ENCODE measurements at places on chromosomes 3 and 15.

GRCh38 chr3:67176396-67176795 lies 178.3 kb downstream of the KBTBD8 start:
- DNase-seq = no peak

GRCh38 chr3:9008550-9009255 lies 45.4 kb upstream of the RAD18 start:
- DNase-seq = peak; percentile 84

DNA sequence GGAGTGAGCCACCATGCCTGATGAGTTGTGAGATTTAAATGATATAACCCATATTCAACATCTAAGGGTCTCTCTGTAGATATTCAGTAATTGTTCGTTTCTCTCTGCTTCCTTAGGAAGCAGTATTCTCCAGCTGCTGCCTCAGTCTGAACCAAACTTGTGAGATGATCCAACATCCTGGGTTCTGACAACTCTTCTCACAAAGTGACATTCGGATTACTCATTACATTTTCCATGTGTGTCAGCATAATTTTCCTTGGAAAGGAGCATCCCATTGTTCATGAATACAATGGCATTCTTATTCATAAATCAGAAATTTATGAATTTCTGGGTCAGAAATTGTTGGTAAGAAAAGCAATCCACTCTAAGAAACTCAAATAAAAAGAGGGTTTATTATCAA lies 15.0 kb upstream of the SEC22A start:
- no peak for DNase-seq

- DNase-seq = no peak
Observed at GRCh38 chr3:177306252-177306651, 109.0 kb upstream of the TBL1XR1 start.

DNA sequence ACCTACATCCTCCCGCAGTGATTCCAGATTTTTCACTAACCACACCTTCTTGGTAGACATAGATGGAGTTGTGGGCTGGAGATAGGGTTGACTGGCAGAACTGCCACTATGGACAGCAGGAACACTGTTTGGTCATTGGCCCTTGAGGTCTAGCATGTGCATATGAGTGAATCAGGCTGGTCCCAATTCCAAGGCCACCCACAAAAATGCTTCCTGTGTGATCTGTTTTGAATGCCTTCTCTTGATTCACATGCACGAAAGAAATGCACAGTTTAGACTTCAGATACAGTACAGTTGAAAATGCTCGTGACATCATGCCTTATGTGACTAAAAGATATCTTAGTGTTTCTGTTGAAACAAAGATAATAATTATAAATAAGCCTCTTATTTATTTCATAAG lies 285.8 kb upstream of the SEMA6D start:
- DNase-seq = peak; percentile 87

- no peak for DNase-seq
Observed at GRCh38 chr15:101480613-101481380, 8.7 kb downstream of the PCSK6 start.

DNA sequence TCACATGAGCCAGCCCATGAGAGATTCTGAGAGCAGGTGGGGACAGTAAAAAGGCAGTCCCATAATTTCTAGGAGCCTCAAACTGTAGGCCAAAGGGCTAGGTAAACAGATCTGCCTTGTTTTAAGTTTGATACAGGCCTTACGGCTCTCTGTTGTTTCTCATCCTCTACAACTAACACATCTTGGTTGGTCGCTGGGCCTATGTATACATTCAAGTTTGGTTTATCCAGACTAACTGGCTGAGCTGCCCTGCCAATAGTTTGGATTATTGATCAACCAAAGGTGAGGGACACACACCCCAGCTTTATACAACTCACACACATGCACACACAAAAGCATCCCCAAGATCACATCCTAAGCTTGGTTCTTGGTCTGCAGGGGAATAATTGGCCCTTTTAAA lies 3.0 kb downstream of the SIAH2 start:
- no peak for DNase-seq

DNA sequence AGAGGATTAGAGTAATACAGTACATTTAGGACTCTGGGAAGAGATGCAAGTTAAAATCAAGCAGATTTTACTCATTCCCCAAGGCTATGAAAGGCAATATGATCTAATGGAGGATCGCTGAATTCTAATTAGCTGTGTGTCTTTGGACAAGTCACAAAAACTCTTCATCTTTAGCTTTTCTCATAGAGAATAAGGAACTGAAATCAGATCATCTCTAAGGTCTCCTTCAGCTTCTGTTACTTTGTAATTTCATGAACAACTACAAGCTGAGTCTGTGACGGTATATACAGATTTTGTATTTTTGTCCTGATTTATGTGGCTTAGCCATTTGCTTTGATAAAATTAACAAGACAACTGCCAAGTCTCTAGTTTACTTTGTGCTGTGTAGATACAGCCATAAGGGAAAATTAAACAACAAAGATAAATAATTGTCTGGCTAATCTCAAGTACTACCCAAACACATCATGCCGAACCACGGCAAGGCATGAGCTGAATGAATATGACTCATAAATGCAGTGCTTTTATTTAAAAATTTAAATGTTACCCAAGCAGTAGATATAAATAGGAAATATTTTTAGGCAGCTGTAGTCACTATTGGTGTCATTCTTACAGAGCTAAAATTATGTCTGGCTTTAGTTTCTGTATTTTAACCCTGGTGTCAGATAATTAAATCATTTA lies 81.5 kb downstream of the GAP43 start:
- DNase-seq = no peak

DNA sequence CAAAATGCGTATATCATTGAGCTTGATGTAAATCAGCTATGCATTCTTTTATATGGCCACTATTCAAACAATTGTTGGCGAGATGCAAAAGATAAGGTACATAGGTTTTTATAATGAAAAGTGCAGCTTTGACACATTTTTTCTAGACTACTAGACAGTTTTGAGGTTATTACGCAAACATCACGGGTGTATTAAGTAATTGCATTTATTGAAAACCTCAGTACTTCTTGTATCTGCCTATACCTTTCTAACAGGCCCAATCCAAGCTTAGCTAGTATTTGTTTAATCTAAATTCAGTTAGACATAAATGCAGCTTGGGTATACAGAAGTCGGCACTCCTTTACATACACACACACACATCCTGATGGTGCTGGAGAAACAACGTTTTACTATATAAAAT lies 2.7 kb downstream of the SPESP1 start:
- DNase-seq = no peak

GRCh38 chr15:26374806-26375205 lies 398.1 kb downstream of the GABRB3 start:
- DNase-seq = no peak

- DNase-seq = peak; percentile 86
Observed at GRCh38 chr15:72319360-72319984, 485 bp downstream of the CELF6 start.

DNA sequence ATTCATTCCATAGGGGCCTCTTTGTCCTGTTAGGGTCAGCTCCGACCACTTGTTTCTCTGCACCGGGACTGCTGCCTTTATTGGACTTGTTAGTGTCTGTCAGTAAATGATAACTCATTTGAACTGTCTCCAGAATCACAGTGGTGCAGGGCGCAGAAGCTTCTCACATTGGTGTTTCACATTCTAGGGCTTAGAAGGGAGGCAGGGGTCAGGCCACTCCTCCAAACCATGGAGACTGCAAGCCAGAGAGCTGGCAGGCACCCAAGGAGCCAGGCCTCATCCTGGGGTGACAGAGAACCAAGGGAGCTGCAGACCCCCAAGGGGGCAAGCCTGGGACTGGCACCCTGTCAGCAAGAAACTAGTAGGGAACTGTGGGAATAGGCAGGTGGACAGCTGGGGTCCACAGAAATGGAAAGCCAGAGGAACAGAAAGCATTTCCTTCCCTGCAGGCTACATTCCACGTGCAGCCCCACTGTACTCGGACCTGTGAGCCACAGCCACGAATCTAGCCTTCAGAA lies 49.1 kb downstream of the CCNL1 start:
- DNase-seq = no peak

DNA sequence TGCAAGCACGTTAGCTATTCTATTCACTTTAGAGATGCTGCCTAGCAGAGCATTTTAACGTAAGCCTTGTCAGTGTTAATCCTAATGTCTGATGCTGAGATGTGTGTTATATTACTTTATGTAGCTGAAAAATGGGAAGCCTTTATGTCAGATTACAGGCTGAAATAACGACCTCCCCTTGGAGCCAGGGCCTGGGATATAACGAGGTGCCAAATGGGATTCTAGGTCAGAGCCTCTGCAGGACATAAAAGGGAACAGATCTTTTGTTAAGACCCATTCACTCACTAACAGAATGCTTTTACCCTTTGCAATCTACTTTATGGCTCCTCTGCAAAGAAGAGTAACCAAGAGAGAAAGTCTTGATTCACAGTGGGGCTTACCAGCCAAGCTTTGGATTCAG lies 815.5 kb upstream of the CFAP20DC start:
- DNase-seq = no peak

DNA sequence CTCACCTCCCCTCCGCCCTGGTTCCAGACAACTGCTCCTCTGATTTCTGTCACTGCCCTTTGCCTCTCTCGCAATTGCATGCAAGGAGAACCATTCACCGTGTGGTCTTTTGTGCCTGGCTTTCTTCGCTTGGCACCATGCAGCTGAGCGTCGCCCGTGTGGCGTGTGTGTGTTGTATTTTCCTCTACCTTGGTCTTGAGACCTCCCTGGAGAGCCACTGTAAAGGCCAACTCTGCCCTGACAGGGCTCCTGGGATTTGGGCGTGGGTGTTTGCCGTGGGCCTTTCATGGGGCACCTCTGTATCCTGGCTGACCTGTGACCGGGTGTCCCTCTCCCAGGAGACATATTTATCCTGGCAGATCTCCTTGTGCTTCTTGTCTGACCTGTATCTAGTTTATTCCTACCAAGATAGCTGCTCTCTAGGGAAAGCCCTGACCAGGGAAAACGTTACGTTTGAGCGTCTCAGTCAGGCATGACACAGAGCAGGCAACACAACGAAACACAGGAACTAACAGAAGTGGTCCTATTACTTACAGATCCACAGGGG lies 2.0 kb upstream of the PIGZ start:
- no peak for DNase-seq

DNA sequence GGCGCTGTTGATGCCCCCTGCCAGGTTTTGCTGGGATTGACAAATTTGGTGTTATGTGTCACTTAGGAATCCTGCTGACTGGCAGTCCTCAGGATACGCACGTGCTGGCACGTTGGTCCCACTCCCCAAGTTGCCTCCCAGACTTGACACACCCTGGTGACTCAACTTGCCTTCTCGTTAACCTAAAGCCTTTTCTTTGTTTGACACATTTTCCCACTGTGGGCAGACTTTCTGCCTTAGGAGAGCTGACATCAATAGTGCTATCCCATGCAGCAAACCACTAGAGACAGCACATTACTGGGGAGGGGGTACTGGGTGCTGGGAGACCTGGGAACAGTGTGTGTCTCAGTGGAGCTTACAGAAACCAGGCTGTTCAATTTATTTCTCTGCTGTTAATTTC lies 104.3 kb downstream of the OXNAD1 start:
- no peak for DNase-seq

DNA sequence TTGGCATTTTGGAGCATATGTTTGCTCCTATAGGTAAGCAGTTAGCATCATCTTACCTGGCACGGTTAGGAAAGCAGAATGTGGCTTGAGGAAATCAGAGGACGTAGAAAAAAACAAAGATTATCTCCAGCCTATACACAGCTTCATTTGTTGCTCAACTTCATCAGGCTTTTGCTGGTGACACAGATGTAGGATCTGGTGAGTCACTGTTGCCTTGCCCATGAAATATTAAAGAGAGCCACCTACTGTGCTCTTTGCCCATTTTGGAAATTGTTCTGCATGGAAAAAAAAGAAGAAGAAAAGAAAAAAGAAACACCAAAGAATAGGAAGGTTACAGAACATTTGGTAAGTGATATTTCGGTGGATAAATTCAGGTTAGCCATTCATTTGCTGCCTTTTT lies 3.8 kb downstream of the IL1RAP start:
- peak; percentile 50 for DNase-seq

DNA sequence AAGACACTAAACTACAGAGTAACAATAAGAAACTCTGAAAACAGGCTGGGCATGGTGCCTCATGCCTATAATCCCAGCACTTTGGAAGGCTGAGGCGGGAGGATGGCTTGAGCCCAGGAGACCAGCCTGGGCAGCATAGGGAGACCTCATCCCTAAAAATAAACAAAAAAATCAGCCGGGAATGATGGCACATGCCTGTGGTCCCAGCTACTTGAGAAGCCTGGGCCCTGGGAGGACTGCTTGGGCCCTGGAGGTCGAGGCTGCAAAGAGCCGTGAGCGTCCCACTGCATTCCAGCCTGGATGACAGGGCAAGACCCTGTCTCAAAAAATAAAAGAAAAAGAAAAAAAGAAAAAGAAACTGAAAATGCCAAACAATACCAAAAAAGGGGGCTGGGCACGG lies 55.4 kb downstream of the TMCC1 start:
- no peak for DNase-seq

DNA sequence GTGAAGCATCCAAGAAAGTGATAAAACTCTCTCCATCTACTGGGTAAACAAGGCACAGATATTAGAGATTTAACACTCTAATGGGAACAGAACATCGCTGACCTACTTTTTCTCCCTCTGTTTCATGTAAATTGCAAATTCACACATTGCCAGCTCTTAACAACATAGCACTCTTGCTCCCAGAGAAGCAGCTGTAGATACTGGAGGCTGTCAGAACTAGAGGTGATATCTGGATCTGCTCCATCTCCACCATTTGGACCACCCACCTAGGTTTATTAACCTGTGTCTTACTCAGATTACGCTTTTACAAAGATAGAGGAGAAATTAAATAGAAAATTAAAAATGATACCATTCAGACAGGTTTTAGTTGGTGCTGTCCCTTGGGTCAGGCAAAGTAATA lies 289.1 kb upstream of the CRBN start:
- DNase-seq = no peak

DNA sequence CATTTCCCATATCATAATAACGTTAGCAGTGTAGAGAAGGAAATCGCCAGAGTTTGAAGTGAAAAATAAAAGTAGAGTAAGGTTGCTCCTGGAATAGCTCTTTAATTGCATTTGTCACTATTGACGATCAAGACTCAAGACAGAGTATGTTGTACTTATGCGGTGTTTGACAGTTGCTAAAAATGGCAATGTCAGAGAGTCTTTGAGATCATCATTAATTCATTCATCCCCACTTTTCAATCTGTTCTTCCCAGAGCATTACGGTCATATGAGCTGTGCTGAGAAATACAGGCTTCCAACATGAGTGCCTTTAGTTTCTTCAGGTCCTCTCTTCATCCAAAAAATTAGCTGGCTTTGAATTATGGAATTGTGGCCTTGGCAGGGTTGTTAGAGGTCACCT lies 173.8 kb upstream of the CHRM5 start:
- no peak for DNase-seq

DNA sequence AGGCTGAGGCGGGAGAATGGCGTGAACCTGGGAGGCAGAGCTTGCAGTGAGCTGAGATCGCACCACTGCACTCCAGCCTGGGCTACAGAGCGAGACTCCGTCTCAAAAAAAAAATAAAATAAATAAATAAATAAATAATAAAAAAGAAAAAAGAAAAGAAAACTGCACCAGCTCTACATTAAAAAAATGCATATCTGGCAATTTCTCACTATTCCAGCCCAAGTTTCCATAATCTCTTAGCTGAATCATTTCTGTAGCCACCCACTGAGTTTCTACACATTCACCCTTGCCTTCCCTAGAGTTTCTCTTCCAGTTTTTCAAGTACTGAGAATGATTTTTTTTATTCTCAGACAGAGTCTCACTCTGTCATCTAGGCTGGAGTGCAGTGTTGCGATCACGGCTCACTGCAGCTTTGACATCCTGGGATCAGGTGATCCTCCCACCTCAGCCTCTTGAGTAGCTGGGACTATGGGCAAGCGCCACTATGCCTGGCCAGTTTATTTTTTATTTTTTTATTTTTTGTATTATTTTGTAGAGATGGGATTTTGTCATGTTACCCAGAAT lies 24.5 kb upstream of the SLC7A14 start:
- no peak for DNase-seq

- DNase-seq = no peak
Observed at GRCh38 chr15:89630260-89630659, 25.0 kb downstream of the KIF7 start.

Data from AG08395 (cell line).